ENCODE measurements at places on chromosomes 16 and 17. TPM values are rescaled to one million over a fixed set of nuclear protein-coding genes. Genes with fewer than 3 reads are reported as not detected.

Gene ITGAL
- 0.54 TPM for total RNA-seq

GRCh38 chr16:11232852-11233726 lies 22.9 kb downstream of the SOCS1 start:
- no peaks in the 10 kb centered on the region for H3K36me3 ChIP-seq
- H3K4me3 ChIP-seq, result no peak overlapping the region
- no peaks in the 10 kb centered on the region for H3K4me1 ChIP-seq
- H3K27ac ChIP-seq, result no peak overlapping the region
- no peak for DNase-seq
- H3K27me3 ChIP-seq, result no peaks in the 10 kb centered on the region

DNA sequence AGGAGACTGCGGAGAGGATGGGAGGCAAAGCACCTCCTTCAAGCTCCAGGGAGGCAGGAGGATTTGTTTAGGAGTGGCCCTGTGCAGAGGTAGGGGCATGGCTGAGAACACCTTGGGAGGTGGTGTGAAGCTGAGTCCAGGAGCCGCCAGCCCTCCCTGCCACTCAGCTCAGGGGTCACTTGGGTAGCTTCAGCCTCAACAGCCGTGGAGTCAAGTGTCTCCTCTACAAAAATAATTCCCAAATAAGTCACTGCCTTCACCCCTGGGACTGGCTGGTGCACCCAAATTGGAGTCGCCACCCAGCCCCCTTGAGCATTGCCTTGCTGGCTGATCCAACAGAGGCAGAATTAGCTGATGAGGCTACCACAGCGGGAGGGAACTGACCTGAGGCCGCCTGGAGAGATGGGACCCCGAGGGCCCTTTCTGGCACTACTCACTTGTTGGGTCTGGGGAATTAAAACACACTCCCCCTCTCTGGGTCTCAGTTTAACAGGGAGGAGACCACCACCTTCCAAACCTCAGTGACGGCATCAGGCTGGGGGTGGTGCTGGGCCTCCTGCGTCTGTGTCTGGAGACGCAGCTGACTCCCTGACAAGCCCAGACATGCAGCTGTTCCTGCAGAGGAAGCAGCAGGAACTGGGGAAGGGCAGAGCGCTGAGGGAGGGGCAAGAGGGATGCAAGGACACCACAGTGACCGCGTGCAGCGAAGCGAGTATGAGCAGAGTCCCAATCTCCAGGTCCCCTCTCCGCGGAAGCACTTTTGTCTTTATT lies 87.9 kb upstream of the TOB1 start:
- H3K4me3 ChIP-seq, result no peak overlapping the region
- peaks cover 33% of the 10 kb centered on the region for H3K4me1 ChIP-seq
- no peaks in the 10 kb centered on the region for H3K36me3 ChIP-seq
- peak overlapping the region; percentile 27 for H3K27ac ChIP-seq
- H3K27me3 ChIP-seq, result no peaks in the 10 kb centered on the region

DNA sequence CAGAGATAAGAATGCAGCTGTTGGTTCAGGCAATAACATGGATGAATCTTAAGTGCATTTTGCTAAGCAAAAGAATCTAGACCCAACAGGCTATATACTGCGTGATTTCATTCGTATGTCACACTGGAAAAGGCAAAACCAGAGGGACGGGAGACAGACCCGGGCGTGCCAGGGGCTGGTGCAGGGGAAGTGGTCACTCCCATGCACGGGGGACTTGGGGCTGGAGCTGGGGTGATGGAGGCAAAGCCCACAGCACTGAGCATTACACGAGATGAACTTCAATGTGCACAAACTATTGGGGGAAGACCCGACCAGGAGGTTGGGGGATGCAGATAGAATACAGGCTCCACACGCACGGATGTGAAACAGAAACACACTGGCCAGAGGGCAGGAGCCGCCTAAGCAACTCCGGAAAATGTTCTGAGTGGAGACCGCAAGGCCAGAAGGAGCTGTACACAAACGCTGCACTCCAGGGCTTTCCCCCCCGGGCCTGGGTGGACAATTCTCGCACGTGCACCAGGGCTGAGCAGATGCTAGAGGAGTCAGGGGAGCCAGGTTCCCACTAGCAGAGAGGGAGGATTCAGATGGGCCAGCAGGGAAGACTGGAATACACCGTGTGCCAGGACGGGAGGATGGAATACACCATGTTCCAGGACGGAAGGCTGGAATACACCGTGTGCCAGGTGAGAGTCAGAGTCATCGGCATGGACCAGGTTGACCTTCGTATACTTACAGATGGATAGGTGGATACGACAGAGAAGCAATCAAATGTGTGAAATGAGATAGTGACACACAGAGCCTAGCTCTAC lies 11.3 kb downstream of the LMF1 start:
- no peak overlapping the region for H3K4me3 ChIP-seq
- no peaks in the 10 kb centered on the region for H3K36me3 ChIP-seq
- H3K4me1 ChIP-seq, result peaks cover 11% of the 10 kb centered on the region
- no peak overlapping the region for H3K27ac ChIP-seq
- H3K27me3 ChIP-seq, result no peaks in the 10 kb centered on the region
- DNase-seq, result no peak
